ENCODE measurements at places on chromosomes 6 and 20.

DNA sequence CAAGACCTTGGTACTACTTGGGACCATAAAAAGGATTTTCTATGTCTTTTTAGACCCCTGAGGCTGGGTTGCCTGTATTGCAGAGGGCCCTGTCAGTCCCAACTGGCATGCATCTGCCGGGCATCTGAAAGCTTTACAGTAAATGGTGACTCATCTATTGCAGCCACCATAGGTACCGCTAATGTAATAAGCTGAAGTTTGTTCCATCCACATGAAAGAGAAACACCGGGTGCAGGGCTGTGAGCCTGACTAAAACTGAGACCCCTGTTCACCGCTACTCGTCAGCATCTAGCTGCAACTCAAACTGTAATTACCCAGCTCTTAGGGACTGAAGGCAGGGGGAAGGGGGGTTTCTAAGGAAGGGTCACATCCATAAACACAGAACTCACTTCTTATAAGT is 49.5 kb downstream of the TRERF1 start:
- no peak for DNase-seq

GRCh38 chr20:44967207-44967807 is 995 bp downstream of the STK4 start:
- no peak for DNase-seq

GRCh38 chr6:22020299-22021003 is 276.4 kb downstream of the PRL start:
- DNase-seq, result no peak

GRCh38 chr6:2314641-2315040 is 69.2 kb upstream of the GMDS start:
- no peak for DNase-seq

DNA sequence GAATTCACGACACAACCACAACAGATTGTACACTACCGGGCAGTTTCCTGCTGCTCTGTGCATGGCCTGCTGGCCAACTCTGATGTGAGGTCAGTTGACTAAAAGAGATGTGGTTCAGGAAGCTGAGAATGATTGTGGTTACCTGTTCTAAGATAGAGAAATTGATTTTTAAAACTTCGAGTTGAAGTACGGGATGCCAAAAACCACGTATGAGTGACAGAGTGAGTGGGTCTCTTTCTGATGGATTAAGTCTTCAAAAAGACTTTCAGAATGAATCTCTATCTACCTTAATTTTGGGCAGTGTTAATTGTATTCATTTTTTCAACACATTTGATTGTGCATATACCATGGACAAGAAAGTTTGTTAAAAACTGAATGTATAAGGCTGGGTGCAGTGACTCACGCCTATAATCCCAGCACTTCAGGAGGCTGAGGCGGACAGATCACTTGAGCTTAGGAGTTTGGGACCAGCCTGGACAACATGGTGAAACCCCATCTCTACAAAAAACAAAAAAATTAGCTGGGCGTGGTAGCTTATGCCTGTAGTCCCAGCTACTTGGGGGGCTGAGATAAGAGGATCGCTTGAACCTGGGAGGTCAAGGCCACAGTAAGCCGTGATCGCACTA is 121.2 kb downstream of the SGK1 start:
- DNase-seq, result no peak
